Epithelial cell of prostate (primary cell): ENCODE measurements at places on chromosomes 2 and 18.

- no peak for DNase-seq
These were observed 113.3 kb downstream of the FAM210A start for GRCh38 chr18:13613099-13613498.

GRCh38 chr2:200787351-200788120 is 24.2 kb upstream of the BZW1 start:
- peak; percentile 96 for DNase-seq

GRCh38 chr18:79245517-79246001 is 150.2 kb upstream of the NFATC1 start:
- peak; percentile 36 for DNase-seq

- no peak for DNase-seq
These were observed 1128.2 kb upstream of the ACVR2A start for GRCh38 chr2:146716591-146716990.

DNA sequence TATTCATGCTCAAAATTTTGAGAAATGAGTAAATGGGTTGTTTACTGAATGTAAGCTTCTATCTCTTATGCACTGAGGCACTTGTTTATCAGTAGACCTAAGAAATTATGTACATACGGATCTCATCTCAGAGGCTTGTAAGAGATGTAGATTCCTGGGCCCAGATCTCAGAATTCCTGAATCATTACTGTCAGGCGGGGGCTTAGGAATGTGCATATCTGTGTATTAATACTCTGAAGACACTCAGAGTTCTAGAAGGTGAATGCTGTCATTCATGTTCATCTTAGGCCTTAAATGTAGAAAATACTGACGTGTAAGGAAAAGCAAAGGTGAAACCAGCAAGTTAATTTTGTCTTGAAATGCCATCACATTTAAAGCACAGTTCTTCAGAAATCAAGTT is 169.6 kb downstream of the FMNL2 start:
- DNase-seq = no peak

DNA sequence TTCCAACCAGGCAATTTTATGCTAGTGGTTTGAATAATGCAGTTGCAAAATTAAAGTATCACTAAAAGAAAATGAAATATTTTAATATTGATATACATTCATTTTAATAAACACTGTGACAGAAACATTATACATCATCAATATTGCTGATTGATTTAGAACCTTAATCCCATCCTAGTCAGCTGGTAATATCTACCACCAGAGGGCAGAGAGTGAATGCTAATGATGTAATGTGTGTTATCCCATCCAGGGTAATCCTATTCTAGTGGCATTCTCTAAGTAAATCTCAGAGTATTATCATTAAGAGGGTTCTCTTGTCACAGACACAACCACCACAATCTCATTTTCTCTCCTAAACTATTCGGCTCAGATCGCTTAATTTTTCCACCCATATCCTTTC is 477.4 kb downstream of the CPS1 start:
- DNase-seq = no peak

GRCh38 chr2:136139631-136140030 is 21.7 kb upstream of the CXCR4 start:
- no peak for DNase-seq

- peak; percentile 22 for DNase-seq
These were observed 67.2 kb downstream of the SLC8A1 start for GRCh38 chr2:40384714-40385113.

DNA sequence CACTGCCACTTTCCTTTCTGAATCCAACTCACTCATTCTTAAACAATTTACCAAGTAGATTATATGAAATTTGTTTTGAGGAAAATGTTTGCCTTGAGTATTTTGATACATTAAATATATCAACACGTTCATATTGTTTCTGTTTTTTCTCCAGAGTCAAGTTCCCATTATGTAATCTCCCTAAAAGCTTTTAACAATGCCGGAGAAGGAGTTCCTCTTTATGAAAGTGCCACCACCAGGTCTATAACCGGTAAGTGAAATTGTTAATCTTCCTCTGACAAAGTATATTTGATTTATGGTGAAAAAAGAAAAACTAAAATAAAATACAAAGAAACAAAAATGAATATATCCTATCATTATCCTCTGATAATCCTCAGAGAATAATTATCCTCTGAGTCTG is 838.6 kb downstream of the MBD2 start:
- no peak for DNase-seq

GRCh38 chr2:173872714-173873113 is 92.5 kb downstream of the SP3 start:
- DNase-seq = peak; percentile 14

- DNase-seq = no peak
These were observed 148.8 kb downstream of the ACKR3 start for GRCh38 chr2:236718207-236718992.
